ENCODE measurements at places on chromosomes 6 and 20.
A peak's percentile ranks its signal among the peaks of the same experiment; 100 is the strongest.

DNA sequence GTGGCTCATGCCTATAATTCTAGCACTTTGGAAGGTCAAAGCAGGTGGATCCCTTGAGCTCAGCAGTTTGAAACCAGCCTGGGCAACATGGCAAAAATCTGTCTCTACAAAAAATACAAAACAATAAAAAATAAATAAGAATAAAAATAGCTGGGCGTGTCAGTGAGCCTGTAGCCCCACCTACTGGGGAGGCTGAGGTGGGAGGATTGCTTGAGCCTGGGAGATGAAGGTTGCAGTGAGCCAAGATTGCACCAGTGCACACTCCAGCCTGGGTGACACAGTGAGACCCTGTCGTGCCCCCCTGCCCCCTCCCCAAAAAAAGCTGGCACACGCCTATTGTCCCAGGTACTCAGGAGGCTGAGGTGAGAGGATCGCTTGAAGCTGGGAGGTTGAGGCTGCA lies 35.1 kb upstream of the SRPK1 start:
- DNase-seq = no peak

DNA sequence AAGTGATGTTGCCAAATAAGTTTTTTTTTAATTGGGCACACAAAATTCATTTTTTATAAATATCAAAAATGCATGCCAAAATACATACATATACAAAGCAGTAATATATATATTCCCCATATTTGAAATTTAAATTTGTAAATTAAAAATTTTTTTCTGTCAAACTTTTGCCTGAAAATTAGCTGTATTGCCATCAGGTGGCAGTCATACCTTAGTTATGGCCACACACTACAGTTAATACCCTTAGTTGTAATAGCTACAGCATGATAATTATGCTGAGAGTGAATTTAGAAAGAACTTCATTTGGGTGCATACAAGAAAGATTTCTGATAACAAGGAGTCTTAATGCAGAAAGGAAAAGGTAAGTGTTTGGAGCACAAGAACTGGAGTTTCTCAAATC lies 46.2 kb upstream of the SDHAF4 start:
- no peak for DNase-seq

DNA sequence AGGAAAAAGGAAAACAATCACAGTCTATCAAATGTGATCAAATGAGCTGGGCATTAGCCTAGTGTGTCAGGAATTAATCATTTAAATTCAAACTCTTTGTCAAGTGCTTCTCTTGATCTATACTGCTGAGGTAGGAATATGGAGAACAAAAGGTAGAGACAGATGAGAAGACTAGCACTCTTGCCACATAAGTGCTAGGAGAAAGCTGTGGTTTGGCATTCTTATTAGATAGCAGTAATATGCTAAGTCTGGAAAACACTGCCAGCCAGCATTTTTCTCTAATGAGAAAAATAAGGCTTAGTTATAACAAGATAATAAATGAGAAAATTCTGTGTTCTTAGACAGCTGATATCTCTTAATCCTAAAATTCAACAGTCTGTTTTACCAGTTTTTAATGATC lies 38.9 kb downstream of the ORC3 start:
- peak; percentile 70 for DNase-seq

DNA sequence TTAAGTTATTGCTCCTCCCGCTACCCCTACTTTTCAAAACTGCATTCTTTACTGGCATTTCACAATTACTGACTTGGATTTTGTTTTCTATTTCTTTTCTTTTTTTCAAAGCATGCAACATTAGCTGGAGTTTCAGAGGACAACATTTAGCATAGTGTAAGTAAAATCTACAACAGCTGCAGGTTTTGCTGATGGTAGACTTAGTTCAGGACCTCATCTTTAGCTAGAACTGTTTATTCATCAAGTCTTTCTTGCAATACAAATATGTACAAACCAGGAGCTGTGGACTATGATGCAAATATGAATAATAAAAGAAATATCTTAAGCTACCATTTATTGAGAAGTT lies 728 bp upstream of the CEP162 start:
- DNase-seq = no peak

DNA sequence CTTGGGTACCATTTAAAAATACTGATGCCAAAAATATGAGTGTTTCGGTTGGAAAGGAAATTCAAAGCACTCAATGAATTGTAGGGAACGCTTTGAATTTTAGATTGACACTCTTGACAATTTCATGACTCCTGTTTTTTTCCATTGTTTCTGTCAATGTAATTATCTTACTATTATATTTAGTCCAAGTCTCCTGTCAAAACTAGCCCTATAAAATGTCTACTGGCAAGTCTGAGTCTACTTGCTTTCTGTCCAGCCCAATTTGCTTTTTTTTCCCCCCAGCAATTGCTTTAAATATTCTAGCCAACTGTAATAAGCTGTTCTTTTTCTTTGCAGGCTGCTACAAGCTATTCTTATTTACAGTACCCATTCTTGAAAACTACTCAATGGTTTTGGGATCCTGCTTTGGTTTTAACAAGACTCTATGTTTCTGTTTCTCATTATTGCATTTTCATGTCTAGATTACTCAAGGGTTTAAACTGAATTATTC lies 1103.9 kb upstream of the GJE1 start:
- DNase-seq = no peak

- peak; percentile 80 for DNase-seq
These were observed 33.1 kb upstream of the TMEM30A start for GRCh38 chr6:75317503-75318206.

- DNase-seq = no peak
These were observed 16.6 kb upstream of the CCND3 start for GRCh38 chr6:41958022-41958856.

- DNase-seq = peak; percentile 57
These were observed 122.2 kb downstream of the AFG1L start for GRCh38 chr6:108417027-108417426.

- DNase-seq = no peak
These were observed 369.1 kb downstream of the MAFB start for GRCh38 chr20:40319741-40320516.

DNA sequence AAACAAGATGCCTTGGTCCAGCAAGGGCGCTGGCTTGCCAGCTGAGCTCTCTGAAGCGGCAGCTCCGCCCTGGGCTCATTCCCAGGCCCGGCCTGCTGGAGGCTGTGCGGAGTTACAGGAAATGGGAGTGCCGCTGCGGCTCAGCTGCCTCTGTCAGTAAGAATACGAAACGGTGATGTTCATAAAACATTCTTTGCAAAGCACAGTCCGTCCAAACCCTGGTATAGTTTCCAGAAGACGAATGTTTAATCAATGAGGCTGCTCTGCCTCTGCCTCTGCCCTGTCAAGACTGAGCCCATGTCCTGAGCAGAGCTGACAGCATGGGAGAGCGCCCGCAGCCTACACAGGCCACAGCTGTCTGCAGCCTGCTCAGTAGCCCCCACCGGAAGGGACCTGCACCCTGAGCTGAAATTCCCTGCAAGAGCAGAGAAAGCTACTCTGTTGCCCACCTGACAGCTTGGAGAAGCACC lies 153.3 kb upstream of the SNX9 start:
- peak; percentile 66 for DNase-seq

DNA sequence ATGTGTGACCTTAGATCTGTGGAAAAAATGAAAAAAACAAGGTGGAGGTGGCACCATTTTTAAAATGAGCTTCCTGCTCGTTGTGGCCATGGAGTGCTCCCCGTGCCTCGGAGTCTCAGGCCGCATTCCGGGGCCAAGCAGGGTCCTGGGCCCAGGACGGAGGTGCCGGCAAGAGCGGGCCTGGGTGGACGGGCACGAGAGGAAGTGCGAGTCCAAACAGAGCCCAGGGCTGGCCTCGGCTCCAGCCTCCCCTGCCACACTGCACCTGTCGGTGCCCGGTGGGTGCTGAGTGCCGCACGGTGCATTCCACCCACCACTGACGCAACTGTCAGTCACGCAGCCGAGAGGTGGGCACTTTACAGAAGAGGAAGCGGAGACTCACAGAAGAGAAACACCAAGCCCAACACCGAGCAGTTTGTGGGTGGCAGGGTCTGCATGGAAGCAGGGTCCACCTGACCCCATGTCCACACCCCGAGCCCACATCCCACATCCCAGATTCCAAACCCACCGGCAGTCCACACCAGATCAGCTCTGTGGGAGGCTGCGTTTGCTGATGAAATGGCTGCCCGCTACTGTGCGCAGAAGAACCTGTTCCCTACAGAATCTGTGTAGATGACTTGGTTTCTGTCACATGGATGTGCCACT lies 97.7 kb downstream of the PSMB1 start:
- no peak for DNase-seq

- peak; percentile 87 for DNase-seq
These were observed 165.9 kb upstream of the CDYL start for GRCh38 chr6:4610256-4610655.

GRCh38 chr6:34324738-34325444 lies 67.6 kb downstream of the NUDT3 start:
- peak; percentile 51 for DNase-seq

DNA sequence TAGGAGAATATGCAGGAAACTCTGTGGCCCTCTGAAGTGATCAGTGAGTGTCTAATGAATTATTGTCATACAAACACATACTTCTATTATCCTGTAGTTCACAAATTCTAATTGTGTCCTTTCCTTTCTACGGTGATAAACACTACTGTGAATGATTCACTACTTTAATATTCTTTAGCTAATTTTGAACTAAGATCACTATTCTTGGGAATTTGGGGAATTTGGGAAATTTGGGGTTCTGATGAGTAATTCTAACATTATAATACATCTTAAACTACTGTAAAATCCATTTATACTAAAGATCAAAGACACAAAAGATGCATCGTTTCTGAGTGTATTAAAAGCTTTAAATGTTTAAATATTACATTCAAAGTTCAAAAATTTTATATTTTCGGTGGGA lies 1287.2 kb upstream of the CITED2 start:
- DNase-seq = peak; percentile 54

DNA sequence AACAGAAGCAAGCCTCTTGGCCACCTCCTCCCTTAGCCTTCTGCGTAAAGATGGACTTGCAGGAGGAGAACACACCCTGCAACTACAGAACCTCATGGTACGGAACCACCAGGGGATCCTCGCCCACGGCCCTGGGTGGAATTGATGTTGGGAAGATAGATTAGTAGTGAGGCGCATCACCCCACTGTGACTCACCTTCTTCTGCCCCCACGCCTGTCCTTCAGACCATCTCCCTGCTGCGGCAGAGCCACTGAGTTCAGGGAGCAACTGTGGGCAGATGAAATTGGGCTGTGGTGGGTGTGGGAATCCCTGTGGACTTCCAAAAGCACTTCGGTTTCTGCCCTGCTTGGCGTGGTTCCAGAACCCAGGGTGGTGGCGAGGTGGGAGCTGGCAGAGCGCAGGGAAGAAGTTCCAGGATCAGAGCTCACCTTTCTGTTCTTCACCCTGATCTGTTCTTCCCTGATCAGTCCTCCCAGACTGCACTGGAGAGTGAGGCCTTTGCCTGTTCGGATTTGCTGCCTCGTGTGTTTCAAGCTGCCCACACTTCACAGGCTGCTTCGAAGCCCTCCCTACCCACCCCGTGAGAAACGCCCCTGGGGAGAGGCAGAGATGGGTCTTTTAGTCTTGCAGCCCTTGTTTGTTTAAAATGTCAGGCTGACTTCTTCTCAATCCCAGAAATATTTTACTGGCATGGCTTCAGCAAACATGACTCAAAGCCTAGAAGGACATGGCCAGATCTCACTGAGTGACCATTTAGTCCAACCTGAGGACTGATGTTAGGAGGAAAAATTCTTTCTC lies 92.8 kb upstream of the MLN start:
- DNase-seq = no peak

DNA sequence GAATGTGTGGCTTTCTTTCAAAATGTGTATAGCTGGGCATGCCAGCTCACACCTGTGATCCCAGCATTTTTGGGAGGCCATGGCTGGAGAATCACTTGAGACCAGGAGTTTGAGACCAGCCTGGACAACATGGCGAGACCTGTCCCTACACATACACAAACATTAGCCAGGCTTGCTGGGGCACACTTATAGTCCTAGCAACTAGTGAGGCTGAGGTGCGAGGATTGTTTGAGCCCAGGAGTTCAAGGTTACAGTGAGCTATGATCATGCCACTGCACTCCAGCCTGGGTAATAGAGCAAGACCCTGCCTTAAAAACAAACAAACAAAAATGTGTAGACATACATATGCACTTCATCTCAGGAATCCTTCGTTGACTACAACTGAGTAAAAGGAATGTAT lies 31.1 kb upstream of the PLEKHG1 start:
- DNase-seq = no peak

GRCh38 chr6:26045065-26045927 lies 41.9 kb upstream of the HFE start:
- peak; percentile 84 for DNase-seq

DNA sequence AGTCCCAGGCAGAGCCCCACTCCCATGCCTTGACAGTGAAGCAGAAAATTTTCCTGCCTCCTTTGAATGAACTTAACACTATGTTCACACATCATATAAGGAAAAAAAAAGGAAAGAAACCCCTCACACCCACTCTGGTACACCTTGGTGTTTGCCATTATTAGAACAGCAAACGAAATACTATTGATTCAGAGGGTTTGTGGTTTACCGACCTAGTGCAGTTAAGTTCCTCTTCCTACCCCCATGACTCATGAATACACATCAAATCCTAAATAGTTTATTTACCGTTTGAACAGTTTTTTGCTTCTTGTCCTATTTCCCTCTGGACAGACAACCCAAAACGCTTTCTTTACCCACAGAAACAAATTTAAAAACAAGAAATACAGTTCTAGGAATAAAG lies 237.7 kb downstream of the FOXA2 start:
- no peak for DNase-seq

GRCh38 chr6:131471331-131471730 lies 101.7 kb upstream of the ARG1 start:
- no peak for DNase-seq

- DNase-seq = no peak
These were observed 7.8 kb downstream of the SYNGAP1 start for GRCh38 chr6:33427585-33428223.

GRCh38 chr20:17556837-17557674 lies 12.8 kb upstream of the DSTN start:
- peak; percentile 56 for DNase-seq

DNA sequence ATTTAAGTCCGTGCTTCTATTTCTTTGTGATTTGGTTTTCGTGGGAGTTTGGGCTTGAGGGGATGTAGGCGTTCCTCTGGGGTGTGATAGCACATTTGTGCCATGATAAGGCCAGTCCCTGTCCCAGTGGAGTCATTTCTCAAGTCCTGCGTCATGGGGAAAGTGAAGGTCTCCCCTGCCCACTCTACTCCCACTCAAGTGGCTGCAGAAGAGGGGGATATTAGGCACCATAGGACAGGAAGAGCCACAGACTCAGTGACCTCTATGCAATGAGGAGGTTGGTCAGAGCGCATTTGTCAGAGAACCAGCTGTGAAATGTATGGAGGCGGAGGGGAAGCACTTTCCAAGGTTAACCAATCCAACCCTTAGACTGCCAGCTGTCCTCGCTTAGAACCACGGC lies 51.9 kb upstream of the EDN1 start:
- DNase-seq = no peak

DNA sequence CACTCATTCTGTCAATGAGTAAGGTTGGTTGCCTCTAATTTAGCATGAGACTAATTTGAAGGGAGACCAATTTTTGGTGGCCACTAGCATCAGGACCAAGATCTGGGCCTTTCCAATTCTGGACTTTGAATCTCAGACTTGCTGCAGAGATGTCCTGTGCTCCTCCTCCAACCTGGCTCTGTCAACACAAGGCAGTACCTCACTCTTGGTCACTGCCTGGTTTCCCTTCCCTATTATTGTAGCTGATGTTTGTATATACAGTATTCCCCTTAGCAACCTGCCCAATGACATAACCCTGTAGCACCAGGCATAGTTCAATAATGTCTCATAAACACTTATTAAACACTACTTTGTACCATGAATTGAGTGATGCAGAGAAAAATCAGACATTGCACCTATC lies 50.4 kb downstream of the UNC5CL start:
- DNase-seq = no peak

- no peak for DNase-seq
These were observed 38.6 kb downstream of the ATXN1 start for GRCh38 chr6:16722630-16723029.

All from astrocyte (in vitro differentiated cells and primary cell).